Activated CD8-positive, alpha-beta memory T cell treated with anti-CD3 and anti-CD28 coated beads, Interleukin-2, amount 10 ng/mL, durations not matched to agents 7 days and 5 days (primary cell): ENCODE measurements at places on chromosomes 3 and 15. TPM values are rescaled to one million over a fixed set of nuclear protein-coding genes. Genes with fewer than 3 reads are reported as not detected.
A peak's percentile ranks its signal among the peaks of the same experiment; 100 is the strongest.

The TRH gene
- total RNA-seq, result not detected

GRCh38 chr3:162863579-162863978, 1367.0 kb downstream of the OTOL1 start:
- H3K27me3 ChIP-seq, result no peaks in the 10 kb centered on the region
- no peak for DNase-seq
- H3K4me3 ChIP-seq, result no peak overlapping the region
- no peaks in the 10 kb centered on the region for H3K36me3 ChIP-seq
- H3K27ac ChIP-seq, result no peak overlapping the region
- no peaks in the 10 kb centered on the region for H3K4me1 ChIP-seq

DNA sequence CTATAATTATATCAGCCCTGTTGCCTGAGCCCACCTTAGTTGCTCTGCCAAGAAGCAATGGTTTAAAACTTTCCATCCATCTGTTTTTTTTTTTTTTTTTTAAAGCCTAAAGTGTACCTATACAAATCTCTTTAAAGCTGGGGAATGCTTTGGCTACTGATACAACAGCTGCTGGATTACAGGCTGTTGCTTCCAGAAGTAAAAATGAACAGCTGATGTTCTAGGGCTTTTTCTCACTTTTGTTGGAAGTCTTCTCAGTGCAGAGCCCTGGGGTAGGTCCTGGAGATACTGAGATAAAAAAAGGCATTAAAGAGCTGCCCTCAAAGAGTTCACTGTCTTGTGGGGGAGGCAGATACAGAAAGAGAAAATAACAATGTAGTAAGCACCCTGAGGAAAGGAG, 218.1 kb downstream of the NLGN1 start:
- H3K27me3 ChIP-seq, result no peaks in the 10 kb centered on the region
- no peak for DNase-seq
- H3K27ac ChIP-seq, result no peak overlapping the region
- no peaks in the 10 kb centered on the region for H3K36me3 ChIP-seq
- no peaks in the 10 kb centered on the region for H3K4me1 ChIP-seq

- H3K4me3 ChIP-seq, result no peak overlapping the region
- peaks cover 40% of the 10 kb centered on the region for H3K36me3 ChIP-seq
- no peaks in the 10 kb centered on the region for H3K27me3 ChIP-seq
- H3K4me1 ChIP-seq, result peaks cover 46% of the 10 kb centered on the region
- no peak for DNase-seq
These were observed 6.9 kb downstream of the NIPA2 start for GRCh38 chr15:22845289-22845900.

DNA sequence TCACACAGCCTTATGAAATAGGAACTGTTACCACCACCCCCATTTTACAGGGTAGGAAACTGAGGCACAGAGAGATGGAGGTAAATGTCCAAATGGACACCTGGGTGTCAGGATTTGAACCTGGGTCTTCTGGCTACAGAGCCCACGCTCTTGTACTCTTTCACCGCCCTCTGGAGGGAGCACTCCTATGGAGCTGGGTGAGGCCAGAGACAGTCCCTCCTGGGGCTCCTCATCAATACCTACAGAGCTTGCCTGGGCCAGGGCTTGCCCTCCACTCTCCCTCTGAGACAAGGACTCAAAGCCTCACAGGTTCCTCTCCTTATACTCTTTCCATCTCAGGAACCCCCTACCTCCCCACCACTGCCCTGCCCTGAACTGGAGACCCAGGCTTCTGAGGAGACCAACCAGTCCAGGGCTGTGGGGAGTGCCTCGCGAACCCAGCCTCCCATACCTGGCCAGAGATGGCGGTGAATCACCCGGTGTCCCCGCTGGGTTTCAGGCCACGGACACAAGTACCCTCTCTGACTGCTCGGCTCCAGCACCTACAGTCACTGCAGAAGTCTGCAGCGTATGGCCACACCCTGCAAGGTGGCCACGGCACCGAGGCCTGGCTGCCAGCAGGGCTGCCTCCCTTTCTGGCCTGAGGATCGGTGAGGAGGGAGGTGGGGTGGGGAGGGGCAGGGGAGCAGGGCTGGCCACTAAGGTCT, 22.1 kb upstream of the ATP2B2 start:
- no peak overlapping the region for H3K4me3 ChIP-seq
- peak; percentile 33 for DNase-seq
- H3K27ac ChIP-seq, result no peak overlapping the region
- H3K4me1 ChIP-seq, result no peaks in the 10 kb centered on the region
- H3K27me3 ChIP-seq, result peaks cover 27% of the 10 kb centered on the region

- DNase-seq, result peak; percentile 26
- H3K27ac ChIP-seq, result no peak overlapping the region
- H3K4me1 ChIP-seq, result no peaks in the 10 kb centered on the region
- H3K27me3 ChIP-seq, result peaks cover 2% of the 10 kb centered on the region
These were observed 103.1 kb downstream of the LRRK1 start for GRCh38 chr15:101022306-101022705.

GRCh38 chr3:99962703-99963102, 145.0 kb downstream of the CMSS1 start:
- H3K27me3 ChIP-seq, result no peaks in the 10 kb centered on the region
- no peak for DNase-seq
- no peak overlapping the region for H3K4me3 ChIP-seq

DNA sequence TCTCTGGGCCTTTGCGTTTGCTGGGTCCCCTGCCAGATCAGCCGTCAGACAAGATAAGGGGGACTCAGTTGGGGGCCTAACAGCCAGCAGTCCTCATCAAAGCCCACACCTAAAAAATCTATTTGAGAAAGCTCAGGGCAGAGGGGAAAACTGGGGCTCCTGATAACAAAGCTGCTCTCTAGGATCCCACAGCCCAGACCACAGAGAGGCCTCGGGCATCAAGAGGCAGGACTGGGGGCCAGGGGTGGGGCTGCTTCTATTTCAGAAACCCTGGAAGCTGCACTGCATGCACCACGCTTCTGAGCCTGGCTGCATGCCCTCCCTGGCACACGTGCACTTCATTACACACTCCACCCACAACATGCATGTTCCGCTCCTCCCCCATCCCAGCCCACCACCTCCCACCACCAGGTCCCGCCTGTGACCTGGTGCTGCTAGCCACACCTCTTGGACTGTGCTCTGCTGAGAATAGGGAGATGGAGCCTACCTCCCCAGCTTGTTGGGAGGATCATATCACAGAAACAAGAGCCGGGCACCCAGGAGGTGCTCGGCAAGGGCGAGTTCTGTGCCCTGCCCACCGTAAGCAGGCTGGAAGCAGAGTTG, 26.6 kb downstream of the FBLN2 start:
- no peaks in the 10 kb centered on the region for H3K4me1 ChIP-seq
- H3K36me3 ChIP-seq, result no peaks in the 10 kb centered on the region
- peaks cover 3% of the 10 kb centered on the region for H3K27me3 ChIP-seq

GRCh38 chr3:196620161-196620604, 19.3 kb upstream of the NRROS start:
- peak; percentile 75 for DNase-seq
- H3K36me3 ChIP-seq, result peaks cover 6% of the 10 kb centered on the region
- peaks cover 4% of the 10 kb centered on the region for H3K27me3 ChIP-seq

- no peaks in the 10 kb centered on the region for H3K27me3 ChIP-seq
- H3K36me3 ChIP-seq, result no peaks in the 10 kb centered on the region
- H3K27ac ChIP-seq, result no peak overlapping the region
These were observed 146.7 kb downstream of the NAALADL2 start for GRCh38 chr3:175005881-175006280.
